Right hindlimb (tissue), 1 donor: ENCODE measurements at places on chromosomes 11 and 22.

DNA sequence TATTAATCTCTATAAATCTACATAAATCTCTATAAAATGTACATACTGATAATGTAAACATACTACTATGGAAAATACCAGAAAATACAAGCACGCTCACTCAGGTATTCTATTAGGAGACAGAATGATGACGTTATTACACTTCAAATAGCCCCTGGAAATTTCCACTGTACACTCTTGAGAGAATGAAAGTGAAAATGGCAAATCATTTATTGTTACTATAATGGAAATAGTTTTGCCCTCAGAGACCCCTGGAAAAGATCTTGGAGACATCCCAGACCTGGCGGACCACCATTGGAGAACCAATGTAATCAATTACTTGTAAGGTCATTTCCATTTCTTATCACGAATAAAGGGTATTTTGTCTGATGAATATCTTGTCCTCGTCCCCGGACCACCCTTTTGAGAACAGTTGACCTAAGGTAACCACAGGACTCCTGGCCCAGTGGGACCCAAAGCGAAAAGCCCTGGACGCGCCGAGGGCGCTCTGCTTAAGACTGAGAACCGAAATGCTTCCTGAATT is 509 bp upstream of the PRRG4 start:
- DNase-seq: peak; percentile 43

GRCh38 chr22:41481925-41482318 is 13.0 kb downstream of the ACO2 start:
- DNase-seq: no peak

- peak; percentile 77 for DNase-seq
These were observed at the start of gene RASSF10 for GRCh38 chr11:13008625-13009475. TSS of gene RASSF10 (plus strand) at chr11:13009316. CDS start at chr11:13009577, 261 bp downstream.

DNA sequence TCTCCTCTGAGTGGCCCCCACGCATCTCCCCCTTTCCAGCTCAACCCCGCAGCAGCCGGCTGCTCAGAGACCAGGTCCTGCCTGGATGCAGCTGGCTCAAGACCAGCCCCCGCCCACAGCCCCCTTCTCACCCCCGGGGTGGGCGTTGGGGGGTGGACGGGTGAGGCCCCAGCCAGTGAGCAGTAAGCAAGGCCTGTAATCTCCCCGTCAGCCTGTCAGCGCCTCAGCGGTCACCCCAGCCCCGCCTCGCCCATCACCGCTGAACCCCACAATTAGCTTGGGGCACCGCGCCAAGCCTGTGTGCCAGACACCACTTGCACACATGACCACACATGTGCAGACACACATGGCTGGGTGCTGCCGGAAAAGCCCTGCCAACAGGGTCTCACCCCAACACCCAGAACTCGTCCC is 5.9 kb downstream of the PLXNB2 start:
- peak; percentile 80 for DNase-seq

DNA sequence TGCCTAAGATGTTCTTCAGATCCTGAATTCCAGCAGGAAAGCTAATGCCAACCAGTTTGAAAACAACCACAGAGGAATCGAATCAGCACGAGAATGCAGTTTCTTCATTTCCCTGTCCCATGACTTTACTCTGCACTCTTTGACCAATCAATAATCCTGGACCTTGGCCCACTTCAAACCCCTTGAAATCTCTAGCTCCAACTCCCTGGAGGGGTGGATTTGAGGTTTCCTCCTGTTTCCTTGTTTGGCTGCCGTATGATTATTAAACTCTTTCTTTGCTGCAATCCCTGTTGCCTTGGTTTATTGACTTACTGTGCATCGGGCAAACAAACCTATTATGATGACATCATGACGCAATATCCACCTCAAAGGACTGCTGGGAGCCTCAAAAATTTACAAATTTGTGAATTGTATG is 109.3 kb downstream of the FBXO7 start:
- DNase-seq: no peak

- DNase-seq: no peak
These were observed 55.7 kb downstream of the ATM start for GRCh38 chr11:108278546-108278945.

- DNase-seq: no peak
These were observed 20.7 kb upstream of the BID start for GRCh38 chr22:17794726-17795542.

DNA sequence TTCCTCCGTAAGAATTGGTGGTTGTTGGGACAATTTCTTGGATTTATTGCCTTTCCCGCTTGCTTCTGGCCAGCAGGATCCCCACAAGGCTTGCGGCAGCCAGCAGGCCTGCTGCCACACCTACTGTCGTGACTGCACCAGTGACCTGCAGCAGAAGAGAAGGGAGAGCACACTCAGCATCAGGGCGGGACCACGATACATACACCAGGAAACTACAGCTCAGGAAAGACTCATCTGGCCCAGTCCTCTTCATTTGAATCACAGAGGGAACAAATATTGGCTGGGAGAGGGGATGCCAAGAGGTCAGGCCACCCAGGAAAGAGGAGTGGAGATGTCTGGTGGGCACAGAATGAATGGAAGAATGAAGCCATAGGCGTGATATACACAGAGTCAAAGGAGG is 10.3 kb downstream of the PLAAT2 start:
- DNase-seq: no peak

- DNase-seq: no peak
These were observed 12.7 kb downstream of the OPCML start for GRCh38 chr11:133519560-133519959.

GRCh38 chr11:66228521-66228920 is 39.9 kb upstream of the RAB1B start:
- no peak for DNase-seq

DNA sequence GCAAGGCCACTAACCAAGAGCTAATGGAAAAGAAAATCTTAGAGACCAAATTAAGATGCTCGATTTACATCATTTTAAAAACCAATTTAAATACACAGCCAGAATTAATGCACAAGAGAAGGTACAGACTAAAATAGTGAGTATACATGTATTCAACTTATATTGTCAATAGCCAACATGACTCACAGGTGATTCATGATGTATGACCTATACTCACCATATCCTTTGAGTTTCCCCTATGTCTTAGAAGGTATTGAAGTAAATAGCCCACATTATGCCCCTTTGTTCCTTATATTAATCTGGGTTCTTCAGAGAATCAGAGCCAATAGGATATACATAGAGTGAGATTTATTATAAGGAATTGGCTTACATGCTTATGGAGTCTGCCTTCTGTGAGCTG is 97.5 kb upstream of the ANO3 start:
- no peak for DNase-seq

- no peak for DNase-seq
These were observed 1.7 kb downstream of the MAPK8IP2 start for GRCh38 chr22:50602338-50602700.
